ENCODE measurements at places on chromosomes 1 and 21. TPM values are rescaled to one million over a fixed set of nuclear protein-coding genes. Genes with fewer than 3 reads are reported as not detected.
A peak's percentile ranks its signal among the peaks of the same experiment; 100 is the strongest.

CYYR1 gene
- total RNA-seq = 25.7 TPM

GRCh38 chr1:220300442-220301121 lies 28.3 kb upstream of the RAB3GAP2 start:
- peak; percentile 39 for DNase-seq

DNA sequence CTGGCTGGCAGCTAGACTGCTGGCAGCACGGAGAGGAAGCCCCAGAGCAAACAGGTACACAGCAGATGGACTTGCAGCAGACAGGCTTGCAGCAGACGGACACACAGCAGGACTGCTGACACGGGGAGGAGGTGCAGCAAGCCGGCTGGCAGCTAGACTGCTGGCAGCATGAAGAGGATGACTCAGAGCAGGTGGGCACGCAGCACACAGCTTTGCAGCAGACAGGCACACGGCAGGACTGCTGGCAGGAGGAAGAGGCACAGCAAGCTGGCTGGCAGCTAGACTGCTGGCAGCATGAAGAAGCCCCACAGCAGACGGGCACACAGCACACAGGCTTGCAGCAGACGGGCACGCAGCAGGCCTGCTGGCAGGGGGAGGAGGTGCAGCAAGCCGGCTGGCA lies 498 bp downstream of the KRTAP10-2 start:
- no peak for DNase-seq

- DNase-seq = peak; percentile 79
Measured at GRCh38 chr1:34929853-34930701, 627 bp upstream of the DLGAP3 start.

DNA sequence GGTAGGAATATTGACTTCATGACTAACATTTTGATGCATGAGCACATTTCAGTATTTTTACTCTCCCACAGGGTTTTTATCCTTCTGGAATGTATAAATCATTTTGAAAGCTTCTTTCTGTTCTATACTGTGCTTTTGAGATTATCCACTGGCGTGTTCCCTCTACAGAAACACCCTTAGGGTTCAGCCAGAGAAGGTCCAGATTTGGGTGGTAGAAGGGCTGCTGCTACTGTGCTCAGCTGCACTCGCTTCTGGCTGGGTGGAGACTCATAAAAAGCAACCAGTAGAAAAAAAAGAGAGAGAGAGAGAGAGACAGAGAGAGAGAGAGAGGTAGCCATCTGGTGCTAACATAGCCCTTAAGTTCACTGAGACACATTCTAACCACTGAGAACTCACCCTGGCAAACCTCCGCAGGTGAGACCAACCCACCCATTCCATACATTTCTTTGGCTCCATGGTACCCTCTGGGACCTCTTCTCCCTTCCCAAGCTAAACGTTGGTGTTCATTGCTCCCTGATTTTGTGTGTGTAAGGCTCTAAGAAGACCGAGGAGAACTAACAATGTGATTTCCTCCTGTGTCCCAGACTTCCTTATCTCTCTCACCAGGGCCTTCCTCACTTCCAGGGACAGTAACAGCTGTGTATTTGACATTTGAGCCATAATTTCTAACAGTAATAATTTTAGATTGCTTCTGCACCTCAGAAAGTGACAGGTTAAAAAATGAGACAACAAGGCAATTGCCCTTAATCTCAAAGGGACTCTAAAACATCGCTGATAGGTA lies 7.2 kb downstream of the APCS start:
- DNase-seq = no peak

DNA sequence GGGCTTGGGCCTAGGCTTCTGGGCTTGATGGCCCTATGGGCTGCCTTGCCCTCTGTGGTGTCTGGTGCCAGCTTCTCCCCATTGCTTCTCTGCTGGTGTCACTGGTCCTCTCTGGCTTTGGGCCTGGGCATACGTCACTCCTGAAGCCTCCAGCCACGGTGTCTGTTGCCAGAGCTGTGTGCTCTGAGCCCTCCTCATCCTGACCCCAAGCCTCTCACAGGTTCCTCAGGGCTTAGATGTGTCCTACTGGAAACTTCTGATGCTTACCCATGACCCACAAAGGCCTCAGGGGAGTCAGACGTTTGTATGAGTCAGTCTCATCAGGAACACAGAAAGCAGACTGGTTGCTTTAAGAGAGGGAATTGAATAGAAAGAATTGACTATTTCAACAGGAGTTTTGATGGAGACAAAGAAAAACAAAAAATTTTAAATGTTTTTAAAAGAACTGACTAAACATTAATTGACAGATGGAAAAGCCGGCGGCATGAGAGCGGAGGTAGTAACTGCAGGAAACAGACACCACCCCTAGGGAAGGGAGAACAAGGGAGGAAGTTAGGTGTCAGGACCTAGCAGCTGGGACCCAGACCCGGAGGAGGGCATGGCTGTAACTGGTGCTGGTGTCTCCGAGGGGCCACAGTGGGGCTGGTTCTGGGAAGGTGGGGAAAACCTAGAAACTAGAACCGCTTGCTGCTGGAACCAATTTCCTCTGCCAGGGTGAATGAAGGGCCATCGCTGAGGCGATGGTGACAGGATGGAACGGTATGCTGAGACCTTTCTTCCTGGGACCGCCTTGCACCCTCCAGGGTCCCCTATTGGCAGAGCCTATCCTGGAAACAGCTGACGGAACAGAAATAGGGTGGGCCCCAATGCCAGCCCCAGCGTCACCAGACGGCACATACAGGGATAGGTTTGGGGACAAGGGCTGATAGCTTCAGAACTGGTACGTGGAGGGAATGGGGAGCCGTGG lies 40.0 kb upstream of the CITED4 start:
- DNase-seq = no peak

Measured in neural progenitor cell (in vitro differentiated cells).